Heart right ventricle (tissue), 16 donors: ENCODE measurements at places on chromosomes 16 and 17. TPM values are rescaled to one million over a fixed set of nuclear protein-coding genes. Genes with fewer than 3 reads are reported as not detected.

OSBPL7 gene
- 4.3 TPM for total RNA-seq

GRCh38 chr17:29629839-29630238, 7.1 kb upstream of the CORO6 start:
- no peak for DNase-seq

GRCh38 chr17:67246403-67246652, 1.3 kb upstream of the HELZ start:
- DNase-seq = no peak

DNA sequence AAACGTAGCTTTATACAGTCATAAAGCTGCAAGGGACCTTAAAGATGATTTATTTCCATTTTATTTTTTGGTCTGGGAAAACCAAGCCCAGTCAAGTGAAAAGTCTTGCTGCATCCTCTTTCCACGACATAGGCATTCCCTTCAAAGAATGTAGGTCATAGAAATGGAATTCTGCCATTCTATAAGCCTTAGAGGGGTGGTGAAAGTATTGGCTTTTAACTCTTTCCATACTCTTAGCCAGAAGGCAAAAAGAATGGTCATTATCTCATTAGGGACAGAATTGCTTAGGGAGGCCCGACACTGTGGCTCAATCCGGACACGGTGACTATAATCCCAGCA, 7.9 kb upstream of the MSL1 start:
- no peak for DNase-seq

DNA sequence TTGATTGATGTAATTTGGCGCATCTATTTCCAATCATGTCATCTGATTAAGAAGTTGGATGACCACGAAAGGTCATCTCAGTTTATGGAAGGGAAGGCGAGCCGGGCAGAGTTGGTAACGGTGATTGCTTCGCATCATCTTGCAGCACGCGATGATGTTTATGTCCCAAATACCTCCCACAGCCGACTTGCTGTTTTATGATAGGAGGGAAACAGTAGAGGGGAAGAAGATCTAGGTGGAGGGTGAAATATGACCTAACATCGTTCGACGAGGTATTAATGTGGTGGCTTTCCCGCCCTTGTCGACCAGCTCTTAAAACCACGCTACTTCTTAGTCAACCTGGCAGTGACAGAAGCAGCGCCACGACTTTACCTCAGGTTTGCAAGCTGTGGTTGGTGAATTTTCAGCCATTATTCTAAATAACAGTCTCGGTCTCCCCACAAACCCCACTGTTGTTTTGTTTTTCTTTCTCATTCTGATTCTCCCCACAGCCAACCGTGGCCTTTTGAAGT, 805 bp upstream of the TANC2 start:
- no peak for DNase-seq

DNA sequence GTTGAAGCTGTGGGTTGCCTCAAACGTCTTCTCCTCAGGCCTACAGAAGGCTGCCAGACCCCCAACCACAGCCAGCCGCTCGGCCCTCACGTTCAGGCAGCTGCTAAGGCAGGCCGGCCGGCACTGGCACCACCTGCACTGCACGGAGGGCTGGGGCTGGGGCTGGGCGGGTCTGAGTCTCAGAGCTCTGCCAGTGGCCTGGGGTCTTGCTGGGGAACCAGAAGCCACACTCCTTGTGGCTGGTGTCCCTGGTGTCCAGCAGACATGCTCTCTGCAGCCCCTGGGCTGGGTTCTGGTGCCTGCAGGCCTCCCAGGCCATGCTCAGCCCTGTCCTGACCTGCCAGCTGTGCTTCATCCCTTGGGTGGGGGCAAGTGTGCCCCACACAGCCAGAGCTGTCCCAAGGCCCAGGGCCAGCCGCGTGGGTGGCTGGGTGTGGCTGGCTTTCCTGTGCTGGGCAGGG, 42.0 kb downstream of the BAHCC1 start:
- DNase-seq = no peak

- DNase-seq = no peak
Measured at GRCh38 chr17:30267625-30268024, 24.1 kb downstream of the BLMH start.

- DNase-seq = no peak
Measured at GRCh38 chr17:35529866-35530265, 7.6 kb downstream of the SLFN12L start.

PLA2G10 gene
- not detected for total RNA-seq

- no peak for DNase-seq
Measured at GRCh38 chr16:81899601-81900000, 111.7 kb downstream of the SDR42E1 start.

- DNase-seq = no peak
Measured at GRCh38 chr16:72878301-72879269, 169.3 kb downstream of the ZFHX3 start.

- DNase-seq = peak; percentile 82
Measured at GRCh38 chr17:42407289-42407836, 15.7 kb downstream of the CAVIN1 start.

DNA sequence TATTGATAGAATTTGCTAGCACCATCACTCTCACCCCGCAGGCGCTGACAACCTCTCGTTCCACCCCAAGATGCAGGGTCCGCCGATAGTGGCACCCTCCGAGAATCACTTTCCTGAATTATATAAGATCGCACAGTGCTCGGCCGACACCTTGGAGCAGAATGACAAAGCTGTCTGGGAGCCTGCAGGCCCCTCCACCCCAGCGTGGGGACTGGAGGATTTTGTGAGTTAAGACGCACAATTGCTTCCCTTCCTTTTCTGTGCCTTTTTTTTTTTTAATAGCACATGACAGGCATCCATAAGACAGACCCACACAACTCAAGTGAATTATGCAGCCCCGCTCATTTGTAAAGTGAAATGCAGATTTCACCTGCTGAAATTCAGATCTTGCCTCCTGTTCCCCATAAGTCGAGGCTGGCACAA, 155.3 kb downstream of the C16orf78 start:
- no peak for DNase-seq

GRCh38 chr17:61363601-61364462, 35.8 kb upstream of the TBX2 start:
- DNase-seq = no peak

DNA sequence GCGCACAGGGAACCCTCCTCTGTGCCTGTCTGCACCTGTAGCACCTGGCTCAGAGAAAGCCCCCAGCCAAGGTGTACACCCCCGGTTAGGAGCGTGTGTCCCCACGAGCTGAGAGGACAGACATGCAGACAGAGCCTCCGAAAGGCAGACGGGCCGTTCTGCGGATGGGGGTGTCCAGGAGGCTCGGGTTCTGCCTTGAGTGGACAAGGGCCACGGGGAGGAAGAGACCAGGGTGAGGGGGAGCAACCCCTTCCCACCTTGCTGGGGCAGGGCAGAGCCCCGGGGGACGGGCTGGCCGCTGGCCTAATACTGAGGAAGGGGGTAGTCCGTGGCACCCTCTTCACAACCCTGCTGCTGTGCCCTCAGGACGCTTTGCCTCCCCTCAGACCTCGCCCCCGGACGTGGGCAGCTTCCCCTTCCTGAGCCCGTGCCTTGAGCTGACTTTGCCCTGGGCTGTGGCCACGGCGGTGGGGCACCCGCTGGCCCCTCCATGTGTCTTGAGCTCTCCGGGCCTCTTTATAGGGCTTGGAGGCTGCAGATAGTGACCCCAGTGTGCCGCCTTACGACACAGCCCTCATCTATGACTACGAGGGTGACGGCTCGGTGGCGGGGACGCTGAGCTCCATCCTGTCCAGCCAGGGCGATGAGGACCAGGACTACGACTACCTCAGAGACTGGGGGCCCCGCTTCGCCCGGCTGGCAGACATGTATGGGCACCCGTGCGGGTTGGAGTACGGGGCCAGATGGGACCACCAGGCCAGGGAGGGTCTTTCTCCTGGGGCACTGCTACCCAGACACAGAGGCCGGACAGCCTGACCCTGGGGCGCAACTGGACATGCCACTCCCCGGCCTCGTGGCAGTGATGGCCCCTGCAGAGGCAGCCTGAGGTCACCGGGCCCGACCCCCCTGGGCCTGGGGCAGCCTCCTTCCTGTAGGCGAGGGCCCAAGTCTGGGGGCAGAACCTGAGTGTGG, 5.7 kb downstream of the SLC22A31 start:
- no peak for DNase-seq

MMP25 gene
- total RNA-seq = 0.98 TPM

DNA sequence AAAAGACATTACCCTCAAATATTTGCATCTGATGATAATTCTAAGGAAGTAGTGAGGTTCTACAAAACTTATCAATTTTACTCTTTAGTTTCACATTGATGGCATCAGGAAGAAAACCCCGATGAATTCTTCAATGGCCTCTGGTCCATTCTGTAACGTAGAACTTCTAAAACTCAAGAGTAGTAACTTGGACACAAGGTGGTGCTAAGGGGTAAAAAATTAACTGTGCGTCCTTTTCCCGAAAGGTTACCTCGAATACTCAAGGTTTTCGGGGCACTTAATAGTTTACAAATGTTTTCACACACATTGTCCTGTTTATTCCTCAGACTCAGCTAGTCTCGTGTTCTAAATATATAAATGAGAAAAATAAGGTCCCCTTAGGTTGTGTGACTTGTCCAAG, 517.3 kb upstream of the ZFHX3 start:
- no peak for DNase-seq

DNA sequence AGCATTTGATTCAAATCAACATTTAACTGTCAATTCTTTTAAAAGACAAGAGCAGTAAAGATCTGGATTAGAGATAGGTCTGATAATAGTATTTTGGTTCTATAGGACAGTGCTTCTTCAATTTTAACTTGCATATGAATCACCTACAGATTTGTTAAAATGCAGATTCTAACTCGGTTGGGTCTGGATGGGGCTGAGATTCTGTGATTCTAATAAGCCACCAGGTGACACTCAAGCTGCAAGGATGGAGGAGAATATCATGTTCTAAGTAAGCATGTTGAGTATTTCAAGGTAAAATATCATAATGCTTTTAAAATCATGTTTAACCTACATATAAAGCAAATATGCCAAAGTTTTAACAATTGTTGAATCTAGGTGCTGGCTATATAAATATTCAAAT, 15.8 kb downstream of the TSPOAP1 start:
- no peak for DNase-seq

DNA sequence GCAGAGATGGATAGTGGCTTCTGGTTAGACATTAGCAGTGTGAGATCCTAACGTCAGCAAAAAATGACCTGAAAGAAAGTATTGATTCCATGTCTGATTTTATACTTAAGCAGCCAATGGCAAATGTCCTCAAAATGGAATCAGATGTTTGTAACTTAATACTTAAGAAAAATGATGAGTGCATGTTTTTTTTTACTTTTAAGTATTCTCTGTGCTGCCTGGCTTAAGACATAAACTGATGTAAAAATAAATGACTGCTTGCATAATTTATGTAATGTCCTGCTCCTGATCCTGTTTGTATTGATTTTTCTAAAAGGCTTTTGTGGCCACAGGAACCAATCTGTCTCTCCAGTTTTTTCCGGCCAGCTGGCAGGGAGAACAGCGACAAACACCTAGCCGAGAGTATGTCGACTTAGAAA, 7.4 kb downstream of the CBFB start:
- no peak for DNase-seq

DNA sequence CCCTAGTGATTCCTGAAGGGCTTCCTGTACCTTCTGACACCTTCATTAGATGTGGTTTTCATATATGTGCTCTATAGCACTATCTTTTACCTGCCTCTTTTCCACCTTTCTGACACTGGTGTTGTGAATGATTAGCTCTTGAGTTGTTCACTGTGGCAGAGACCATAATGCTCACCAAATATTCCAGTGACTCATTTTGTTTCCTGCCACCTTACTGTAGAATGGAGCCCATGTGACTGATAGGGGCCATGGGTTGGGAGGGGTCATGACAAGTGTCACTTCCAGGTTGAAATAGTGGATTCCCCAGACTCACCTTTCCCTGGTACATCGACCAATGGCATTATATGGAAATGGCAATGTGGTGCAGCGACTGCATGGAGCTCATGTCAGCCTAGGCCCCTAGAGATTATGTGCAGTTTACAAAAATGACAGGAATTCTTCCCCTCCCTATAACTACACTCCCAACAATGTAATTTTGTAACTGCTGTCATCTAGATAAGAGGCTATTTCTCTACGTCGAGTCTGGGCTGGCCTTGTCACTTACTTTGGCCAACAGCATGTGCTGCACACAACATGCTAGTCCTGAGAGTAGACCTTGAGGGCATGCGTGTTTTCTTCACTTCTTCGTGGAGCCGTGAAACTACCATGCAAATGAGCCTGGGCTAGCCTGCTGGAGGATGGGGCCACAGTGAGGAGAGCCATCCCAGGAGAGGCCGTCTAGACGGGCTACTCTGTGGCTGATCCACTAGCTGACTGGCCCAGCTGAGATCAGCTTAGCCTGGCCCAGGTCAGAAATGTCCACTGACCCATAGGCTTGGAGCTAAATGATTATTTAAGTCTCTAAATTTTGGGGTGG, 409.5 kb downstream of the CA10 start:
- DNase-seq = no peak

- DNase-seq = no peak
Measured at GRCh38 chr16:17252701-17253100, 218.1 kb downstream of the XYLT1 start.

DNA sequence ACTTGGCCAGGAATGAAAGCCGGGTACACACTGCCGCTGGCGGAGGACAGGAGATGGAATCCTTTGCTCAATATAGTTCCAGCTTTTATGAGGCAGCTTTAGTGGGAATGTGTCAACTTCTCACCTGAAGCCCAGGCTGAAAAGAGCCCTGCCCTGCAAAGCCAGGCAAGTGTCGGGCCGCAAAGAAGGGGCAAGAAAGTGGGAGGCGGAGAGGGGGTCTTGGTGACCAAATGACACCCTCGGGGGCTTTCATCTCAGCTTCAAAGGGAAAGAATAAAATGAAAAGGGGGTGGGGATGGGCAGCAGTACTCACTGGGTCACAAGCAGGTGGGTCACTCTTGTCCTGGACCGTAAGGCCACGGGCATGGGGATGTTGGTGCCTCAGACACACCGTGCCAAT, 62.9 kb downstream of the C16orf95 start:
- no peak for DNase-seq

DNA sequence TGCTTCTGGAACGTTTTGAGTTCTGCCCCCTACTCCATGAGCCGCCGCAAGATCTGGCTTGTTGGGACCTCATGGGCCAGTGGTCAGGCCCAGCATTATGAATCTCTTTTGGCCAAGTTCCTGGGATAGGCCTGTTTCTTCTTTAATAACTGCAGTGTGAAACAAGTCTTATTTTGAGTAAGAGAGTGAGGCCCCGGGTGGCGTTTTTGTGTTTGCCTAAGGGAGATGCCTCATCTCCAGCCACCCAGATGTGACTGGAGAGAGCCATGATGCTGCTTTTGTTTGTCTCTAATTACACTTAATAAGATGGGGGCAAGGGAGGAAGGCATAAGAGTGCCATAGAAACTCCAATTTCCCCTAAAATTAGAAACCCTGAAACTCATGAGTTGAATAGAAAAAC, 39.8 kb downstream of the KSR1 start:
- DNase-seq = no peak

C16orf92 gene
- total RNA-seq = not detected

DNA sequence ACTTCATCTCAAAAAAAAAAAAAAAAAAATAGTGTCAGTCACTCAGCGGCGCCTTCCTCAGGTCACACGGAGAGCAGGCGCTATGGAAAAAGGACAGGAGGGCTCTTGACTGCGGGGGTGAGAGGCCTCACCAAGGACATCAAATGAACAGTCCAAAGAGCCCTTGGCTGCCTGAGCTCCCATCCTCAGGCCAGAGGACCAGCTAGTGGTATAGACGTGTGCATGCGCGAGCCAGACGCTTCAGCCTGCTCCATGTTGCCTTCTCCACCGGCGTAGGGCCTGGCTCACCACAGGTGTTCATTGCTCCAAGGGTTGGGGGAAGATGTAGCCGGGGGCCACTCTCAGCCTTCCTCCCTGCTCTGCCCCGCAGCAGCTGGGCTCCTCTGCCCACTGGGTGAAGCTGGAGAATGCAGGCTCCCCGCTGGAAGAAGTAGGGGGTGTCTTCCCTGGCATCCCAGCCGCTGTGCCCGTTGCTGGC, 65.8 kb upstream of the PLCG2 start:
- DNase-seq = no peak

- peak; percentile 35 for DNase-seq
Measured at GRCh38 chr17:19383681-19384470, 3.1 kb downstream of the MFAP4 start.
